Fibroblast of skin of left biceps (primary cell): ENCODE measurements at places on chromosomes 2 and 18.

- no peak for DNase-seq
Observed at GRCh38 chr18:37277804-37278203, 287.8 kb downstream of the CELF4 start.

- no peak for DNase-seq
Observed at GRCh38 chr2:78999406-78999805, 26.1 kb upstream of the REG3G start.

DNA sequence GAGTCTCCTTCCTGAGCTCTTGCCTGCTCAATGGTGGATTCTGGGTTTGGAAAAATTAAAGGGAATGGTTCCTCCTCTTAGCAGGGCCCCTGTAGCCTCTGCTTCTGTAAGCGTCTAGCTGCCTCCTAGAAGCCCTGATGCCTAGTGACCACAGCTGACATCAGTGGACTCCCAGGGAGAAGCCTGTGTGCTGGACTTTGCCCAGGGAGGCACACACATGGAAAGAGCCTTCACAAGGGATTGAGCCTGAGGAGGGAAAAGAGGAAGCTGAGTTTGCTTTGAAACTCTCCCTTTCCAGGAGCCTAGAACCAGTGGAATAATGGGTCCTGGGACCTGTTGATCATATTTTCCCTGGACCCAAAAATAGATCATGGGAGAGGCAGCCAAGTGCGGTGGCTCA, 1.4 kb upstream of the CFAP65 start:
- DNase-seq = no peak

DNA sequence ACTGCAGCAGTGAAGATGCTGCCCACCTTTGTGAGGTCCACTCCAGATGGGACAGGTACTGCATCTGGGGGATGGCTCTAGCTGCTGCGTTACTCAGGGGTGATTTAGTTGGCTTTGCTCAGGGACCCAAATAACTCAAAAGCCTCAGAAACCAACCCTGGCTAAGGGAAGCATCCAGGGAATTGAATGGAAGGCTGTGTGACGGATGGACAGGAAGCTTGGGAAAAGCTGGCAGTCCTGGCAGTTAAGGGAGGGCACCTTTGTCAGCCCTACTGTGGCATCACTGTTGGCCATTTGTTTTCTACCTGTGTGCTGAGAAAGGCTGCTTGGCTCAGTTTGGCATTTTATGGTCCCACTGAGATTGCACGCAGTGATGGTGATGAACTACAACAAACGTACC, 20.5 kb downstream of the HK2 start:
- no peak for DNase-seq

DNA sequence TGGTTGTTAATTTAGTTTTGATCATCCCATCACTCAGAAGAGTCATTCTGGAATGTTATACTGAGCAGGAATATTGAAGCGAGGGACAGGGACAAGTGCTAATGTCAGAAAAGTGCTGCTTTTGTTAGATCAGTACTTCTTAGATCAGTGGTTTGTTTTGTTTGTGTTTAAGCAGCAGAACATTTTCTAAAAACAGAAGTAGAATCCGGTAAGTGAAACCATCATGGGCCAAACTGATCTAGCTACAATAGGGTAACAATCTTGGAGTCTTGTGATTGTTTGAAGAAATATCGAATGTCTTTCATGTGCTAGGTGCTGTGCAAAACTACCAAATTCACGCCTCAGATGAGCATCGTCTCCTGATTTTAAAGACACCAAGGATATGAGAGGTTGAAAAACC, 45.1 kb upstream of the SEC11C start:
- no peak for DNase-seq

- DNase-seq = no peak
Observed at GRCh38 chr2:100888601-100889000, 68.7 kb downstream of the NPAS2 start.

DNA sequence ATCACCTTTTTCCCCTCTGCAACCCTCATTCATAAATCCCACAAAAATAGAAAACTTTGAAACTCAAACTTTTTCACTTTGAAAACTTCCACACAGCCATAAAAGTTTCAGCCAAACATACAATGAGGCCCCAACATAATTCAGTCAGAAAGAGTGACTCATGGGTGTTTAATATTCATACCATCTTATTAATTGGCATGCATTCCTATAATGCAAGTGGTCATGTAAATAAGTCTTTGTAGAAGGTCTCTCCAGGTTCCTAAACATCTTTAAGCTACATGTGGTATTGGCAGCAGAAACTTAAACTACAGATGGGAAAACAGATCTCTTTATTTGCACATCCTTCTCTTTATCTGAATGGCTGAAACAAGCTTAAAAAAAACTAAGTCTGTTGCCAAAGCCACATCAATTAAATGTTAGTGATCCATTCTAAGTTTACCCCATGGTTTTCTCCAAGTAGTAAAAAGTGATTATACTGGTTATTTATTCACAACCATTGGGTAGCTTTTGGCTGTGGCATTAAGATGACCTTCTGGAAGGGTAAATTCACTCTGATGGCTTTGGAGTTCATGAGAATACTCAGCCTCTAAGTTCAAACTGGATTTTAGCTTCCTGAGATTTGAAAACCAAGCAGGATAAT, 70.2 kb upstream of the LYPD1 start:
- DNase-seq = no peak

DNA sequence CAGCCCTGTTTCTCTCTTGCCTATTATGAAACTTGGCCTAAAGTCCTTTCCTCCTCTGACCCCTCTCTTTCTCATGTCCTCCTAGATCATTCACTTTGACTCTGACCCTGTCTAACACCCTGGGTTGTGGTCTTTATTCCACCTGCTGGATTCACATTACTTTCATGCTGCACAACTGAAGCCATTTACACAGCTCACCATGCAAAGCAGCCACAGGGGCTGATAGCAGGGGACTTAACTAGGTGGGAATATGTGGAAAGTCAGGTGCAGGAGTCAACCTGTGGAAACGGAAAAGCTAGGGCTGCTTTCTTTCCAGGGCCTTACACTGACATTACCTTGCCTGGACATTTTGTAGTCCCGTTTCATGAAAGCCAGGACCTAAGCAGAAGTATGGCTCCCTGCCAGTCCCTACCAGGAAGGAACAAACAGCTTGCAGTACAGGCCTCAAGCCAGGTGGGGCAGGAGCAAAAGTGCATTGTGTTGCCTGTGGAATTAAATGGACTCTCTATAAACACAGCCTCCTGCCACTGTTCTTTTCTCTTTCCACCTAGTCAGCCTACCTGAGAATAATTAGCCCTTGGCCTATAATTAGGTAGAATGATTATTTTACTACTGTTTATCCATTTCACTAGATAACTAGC, 11.8 kb downstream of the MAPRE3 start:
- no peak for DNase-seq

DNA sequence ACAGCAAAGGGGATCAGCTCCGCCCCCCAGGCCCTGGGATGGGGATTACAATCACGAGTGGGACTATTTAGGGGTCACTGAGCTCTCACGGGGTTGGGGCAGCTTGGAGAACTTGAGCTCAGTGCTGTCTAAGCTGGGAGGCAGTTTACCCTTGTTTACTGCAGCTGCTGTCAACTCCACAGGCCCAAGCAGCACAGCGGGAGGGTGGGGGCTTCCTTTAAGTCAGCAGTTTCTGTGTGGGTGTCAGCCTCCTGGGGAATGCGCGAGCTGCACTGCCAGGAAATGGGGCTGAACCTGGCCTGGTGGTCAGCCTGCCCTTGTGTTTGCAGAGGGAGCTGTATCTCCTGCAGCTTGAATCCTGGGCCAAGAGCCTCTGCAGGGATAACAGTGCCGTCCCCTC, 29.8 kb downstream of the TOGARAM2 start:
- DNase-seq = no peak

GRCh38 chr18:45751766-45752165, 27.8 kb downstream of the SLC14A1 start:
- DNase-seq = no peak

DNA sequence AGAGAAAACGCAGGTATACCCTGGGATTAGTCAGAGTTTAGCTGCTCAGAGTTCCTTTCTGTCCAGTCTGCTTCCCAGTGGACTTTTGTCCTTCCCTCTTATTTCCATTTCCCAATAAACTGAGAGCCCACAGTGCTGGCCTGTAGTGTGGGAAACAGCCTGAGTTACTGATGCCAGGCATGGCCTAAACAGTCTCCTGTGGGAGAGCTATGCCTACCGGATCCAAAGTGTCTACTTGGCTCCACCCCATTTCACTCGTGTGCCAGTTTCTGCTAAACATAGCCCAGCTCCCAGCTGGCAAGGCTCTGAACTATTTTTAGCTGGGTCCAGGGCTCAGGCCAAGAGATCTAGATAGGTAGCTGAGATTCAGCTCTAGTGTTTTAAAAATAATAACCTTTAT, 15.6 kb upstream of the PPP1CB start:
- DNase-seq = no peak

DNA sequence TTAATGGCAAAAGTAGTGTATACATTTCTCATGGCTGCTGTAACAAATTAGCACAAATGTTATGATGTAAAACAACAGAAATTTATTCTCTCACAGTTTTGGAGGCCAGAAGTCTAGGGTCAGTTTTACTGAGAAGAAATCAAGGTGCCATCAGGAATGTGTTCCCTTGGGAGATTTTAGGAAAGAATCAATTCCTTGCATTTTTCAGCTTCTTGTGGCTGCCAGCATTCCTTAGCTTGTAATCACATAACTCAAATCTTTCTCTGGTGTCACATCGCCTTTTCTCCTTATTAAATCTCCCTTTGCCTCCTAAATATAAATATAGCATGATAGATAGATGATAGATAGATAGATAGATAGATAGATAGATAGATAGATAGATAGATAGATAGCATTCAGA, 307.0 kb upstream of the REG3G start:
- peak; percentile 19 for DNase-seq

DNA sequence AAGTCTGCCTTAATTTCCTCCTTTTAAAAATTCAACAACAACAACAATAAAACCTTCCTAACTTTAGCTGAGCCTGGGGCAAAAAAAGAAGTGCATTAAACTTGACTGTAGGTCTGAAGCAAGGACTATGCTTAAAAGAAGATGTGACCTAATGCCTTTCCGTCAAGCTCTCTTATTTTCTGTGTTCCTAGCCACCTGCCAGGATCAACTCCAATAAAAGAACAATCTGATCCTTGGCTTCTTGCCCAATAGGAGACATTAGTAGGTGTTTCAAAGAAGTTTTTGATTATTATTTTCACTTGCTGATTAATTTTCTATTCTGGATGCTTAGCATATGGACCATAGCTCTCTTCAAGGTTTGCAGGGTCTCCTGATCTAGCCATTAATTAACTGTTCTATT, 237.5 kb downstream of the STK39 start:
- DNase-seq = no peak

- DNase-seq = peak; percentile 27
Observed at GRCh38 chr2:109020217-109020637, 31.2 kb upstream of the EDAR start.
